ENCODE measurements at places on chromosomes 11 and 22.
A peak's percentile ranks its signal among the peaks of the same experiment; 100 is the strongest.

- no peak for DNase-seq
These were observed 893.9 kb downstream of the OPCML start for GRCh38 chr11:132638423-132638822.

DNA sequence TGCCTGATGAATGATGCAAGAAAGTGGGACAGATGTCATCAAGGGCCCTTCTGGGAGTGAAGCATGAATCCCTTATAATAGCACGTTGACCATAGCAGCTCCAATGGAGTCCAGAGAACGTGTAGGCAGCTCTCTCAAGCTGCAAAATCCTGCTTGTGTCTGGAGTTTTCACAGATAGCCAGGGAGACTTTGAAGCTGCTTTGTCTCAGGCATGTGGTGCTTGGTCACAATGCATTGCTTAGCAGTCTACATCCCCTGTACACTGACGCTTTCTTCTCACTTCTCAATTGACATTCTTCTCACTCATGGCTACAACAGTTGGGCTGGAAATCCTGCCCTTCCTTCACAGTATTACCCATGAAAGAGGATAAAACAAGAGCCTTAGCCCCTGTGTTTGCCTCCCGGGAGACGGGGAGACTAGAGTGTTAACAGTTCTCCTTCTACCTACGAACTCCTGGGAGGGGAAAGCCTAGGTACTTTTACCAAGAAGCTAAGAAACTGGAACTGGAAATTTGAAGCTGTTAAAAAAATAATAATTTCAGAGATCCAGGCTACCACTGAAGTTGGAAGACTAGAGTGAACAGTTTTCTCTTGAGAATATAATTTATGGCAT lies 20.7 kb upstream of the MMP7 start:
- DNase-seq: no peak

GRCh38 chr22:43128116-43128515 lies 15.1 kb downstream of the MCAT start:
- DNase-seq: no peak

- no peak for DNase-seq
These were observed 15.0 kb upstream of the CXCR5 start for GRCh38 chr11:118868659-118869058.

- DNase-seq: no peak
These were observed 78.3 kb downstream of the SLC17A6 start for GRCh38 chr11:22416462-22416861.

- DNase-seq: no peak
These were observed 309.6 kb downstream of the OPCML start for GRCh38 chr11:133222425-133223330.

DNA sequence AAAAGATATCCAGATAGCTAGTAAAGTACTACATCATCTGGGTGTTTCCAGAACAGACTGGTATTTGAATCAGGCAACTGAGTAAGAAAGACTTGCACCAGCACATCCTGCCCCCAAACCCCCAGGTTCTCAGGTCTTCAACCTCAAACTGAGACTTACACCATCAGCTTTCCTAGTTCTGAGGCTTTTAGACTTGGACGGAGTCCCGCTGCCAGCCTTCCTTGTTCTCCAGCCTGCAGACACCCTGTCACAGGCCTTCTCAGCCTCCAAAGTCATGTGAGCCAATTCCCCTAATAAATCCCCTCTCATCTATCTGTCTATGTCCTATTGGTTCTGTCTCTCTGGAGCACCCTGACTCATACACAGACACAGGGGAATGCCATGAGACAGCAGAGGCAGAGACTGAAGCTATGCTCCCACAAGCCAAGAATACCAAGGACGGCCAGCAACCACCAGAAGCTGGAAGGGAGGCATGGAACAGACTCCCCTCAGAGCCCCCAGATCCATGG lies 10.9 kb downstream of the SMCO4 start:
- DNase-seq: no peak

- DNase-seq: no peak
These were observed 107.7 kb downstream of the SNX19 start for GRCh38 chr11:130808541-130808940.

DNA sequence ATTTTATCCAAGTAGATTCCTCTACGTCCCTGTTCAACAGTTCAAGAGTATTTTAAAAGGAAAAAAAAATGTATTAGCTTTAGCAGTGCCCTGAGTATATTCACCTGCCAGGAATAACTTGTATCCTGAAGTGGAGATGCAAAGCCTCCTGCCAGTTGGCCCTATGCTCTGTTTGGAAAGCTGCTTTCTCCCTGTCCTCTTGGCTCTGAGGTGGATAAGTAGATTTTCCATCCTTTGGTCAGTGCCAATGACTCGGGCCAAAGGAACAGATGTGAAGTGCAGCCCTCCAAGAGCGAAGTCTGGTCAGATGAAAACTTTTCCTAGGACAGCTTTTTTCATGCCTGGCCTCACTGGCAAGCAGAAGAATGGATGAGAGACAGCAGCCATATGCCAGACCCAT lies 839.9 kb upstream of the TENM4 start:
- DNase-seq: no peak

GRCh38 chr22:34105461-34106062 lies 185.3 kb upstream of the LARGE1 start:
- DNase-seq: peak; percentile 44

DNA sequence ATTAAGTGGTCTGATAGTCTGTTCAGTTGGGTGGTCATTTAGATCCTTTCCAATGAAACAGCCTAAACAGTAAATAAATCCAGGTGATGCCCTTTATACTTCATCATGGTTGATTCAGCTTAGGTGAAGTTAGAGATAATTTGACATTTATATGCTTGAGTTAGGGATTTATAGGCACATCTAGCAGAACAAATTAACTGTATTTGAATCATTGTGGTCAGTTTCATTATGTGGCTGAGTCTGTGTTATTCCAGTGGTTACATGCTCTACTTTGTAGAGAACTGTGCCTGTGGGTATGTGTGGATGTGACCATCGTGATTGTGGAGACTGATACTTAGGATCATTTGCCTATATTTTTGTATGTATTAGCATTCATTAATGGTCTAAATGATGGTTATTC lies 194.6 kb downstream of the DDX10 start:
- DNase-seq: no peak

- DNase-seq: no peak
These were observed 76.8 kb downstream of the MPPED2 start for GRCh38 chr11:30509364-30509763.

DNA sequence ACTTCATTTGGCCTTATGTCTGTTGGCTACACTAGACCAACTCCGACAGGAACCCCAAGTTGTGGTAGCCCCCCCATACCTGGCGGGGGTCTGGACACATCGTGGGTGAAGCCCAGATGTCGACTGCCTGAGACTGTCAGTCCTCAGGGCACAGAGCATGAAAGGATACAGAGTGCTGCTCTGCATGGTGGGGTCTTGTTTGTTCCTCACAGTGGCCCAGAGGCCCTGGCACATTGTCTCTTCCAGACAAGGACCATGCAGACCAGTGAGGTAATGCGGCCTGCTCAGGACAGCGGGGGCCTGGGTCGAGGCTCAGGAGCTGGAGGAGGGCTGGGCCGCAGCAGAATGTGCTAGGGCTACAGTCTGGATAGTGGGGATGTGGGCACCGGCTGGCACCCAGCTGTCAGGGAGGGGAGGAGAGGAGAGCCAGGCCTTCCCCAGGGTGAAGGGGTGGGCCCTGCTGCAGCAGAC lies 14.6 kb downstream of the CAPN5 start:
- DNase-seq: no peak

DNA sequence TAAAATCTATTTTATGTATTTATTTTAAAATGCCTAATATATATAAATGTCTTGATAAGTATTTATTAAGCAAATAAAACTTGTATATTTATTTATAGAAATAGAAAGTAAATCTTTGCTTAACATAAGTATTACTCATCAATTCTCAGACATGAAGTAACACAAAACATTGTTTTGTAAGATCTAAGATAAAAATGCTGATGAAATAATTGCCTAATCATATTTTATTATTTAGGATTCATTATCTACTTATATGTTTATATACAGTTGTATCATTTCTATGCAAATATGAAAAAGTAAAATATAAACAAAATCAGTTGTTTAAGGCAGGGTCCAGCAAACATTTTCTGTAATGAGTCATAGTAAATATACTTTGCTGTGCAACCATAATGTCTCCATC lies 507.8 kb upstream of the CNTN5 start:
- DNase-seq: no peak

DNA sequence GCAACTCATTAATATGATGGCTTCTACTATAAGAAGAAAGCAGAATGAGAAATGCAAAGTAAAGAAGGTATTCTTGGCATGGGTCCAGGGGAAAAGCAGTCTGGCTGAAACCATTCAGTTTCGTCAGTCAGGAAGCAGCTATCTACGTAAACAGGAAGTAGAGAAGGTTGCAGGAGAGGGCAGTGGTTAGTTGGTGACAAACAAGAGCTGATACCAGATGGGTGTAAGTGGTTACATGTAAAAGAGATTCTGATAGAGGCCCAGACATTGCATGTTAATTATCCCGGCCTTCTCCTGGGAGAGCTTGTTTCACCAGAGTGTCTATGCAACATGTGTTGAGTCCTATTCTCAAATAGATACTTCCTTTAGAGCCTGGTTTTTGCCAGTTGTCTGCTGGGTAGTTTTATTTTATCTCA lies 58.4 kb upstream of the PSMA1 start:
- DNase-seq: no peak

DNA sequence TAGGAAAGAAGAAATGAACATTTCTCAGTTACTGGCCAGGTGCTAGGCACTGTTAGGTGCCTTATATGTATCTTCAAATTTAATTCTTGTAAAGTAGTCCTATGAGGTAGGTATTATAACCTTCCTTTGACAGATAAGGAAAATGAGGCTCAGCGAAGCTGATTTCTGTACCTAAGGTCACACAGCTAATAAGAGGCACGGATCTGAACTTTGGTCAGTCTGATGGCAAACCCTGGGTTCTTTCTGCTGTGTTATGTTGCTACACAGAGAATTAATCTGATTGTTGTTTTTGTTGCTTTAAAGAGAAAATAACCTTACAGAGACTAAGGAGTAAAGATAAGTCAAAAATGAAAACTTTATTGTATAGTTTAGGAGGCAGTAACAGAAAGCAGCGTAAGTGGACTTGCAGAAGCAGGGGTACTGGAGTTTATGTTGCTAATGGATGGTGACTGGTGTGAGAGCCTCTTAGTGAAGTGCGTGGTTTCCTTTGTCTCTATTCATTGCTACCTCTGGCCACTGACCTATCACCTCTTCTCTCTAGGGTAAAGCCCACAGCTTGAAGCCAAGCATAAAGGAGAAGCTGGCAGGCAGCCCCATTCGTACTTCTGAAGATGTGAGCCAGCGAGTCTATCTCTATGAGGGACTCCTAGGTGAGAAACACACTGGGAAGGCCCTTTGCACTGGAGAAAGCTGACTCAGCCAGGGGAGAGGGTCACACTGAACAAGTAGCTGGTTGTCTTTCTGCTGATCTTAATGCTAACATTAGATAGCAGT lies 38.3 kb downstream of the MADD start:
- DNase-seq: no peak

DNA sequence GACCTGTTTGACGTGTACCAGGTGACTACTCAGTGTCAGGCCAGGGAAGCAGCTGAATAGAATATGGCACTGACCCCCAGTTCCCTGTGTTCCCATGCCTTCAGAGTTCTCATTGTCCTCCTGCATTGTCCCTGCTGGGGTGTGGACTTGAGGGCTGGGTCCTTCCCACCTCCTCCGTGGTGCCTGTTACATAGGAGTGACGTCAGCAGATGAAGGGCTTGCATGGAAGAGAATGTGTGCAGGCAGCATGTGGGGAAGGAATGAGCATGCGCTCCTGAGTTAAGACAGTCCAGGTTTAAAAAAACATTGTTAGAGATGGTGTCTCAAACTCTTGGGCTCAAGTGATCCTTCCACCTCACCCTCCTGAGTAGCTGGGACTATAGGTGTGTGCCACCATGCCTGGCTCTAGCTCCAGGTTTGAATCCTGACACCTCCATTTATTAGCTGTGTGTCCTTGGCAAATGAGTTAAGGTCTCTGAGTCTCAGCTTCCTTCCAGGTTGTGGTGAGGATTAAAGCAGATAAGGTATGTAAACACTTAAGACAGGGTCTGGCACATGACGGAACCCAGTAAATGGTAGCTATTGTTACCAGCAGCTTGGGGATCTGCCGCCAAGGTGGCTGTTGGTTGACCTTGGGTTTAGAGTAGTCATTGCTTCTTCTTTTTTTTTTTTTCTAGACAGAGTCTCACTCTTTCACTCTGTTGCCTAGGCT lies 7.5 kb upstream of the SOX10 start:
- no peak for DNase-seq

DNA sequence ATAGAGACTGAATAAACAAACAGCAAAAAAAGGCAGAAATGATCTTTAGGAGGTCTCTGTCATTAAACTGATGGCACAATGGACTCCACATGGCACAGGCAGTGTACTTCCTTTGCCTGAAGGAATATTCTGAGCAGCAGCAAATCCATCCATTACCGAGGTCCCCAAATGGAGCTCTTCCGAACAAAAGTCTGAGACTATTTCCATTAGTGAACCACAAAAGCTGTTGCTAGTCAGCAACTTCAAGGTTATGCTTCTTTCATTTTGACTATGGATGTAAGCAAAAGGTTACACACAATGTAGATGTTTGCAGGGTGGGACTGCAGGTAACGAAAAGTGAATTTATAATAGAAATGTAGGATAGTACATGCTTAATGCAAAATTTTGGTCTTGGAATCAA lies 14.5 kb downstream of the NARS2 start:
- peak; percentile 85 for DNase-seq

DNA sequence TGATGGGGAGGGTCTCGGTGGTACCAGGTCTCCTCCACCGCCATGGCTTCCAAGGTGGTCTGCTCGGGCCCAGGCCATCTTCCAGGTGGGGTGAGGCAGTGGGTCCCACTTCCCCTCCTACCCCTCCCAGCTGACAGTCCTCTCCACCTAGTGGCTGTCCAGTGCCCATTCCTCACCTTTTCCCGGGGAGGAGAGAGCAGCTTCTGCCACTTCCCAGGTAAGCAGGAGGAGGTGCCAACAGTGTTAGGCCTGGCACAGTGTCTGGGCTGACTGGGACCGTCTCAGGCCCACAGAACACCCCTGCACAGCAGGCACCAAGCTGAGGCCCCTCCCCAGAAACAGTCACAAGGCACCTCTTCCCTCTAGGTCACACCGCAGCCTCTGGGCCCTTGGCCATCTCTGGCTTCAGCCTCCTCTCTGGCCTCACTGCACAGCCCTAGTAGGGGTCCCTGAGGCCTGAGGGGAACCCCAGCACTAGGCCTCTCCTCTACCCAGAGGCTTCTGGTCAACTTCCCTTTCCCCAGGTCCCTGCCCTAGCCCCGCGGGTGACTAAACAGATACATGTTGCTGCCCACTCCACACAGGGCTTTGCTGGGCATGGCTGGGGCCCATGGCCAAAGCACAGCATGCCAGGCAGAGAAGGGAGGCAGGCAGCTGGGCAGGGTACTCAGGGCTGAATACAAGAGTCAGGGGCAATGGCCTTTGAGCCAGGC lies 2.3 kb upstream of the ANKRD13D start:
- no peak for DNase-seq
